Ascending aorta (tissue), 2 donors: ENCODE measurements at places on chromosomes 1 and 21. TPM values are rescaled to one million over a fixed set of nuclear protein-coding genes. Genes with fewer than 3 reads are reported as not detected.

GRCh38 chr1:69967245-69967766 lies 238.1 kb downstream of the LRRC40 start:
- no peak overlapping the region for H3K4me3 ChIP-seq
- H3K27ac ChIP-seq = no peak overlapping the region
- no peaks in the 10 kb centered on the region for H3K4me1 ChIP-seq

DNA sequence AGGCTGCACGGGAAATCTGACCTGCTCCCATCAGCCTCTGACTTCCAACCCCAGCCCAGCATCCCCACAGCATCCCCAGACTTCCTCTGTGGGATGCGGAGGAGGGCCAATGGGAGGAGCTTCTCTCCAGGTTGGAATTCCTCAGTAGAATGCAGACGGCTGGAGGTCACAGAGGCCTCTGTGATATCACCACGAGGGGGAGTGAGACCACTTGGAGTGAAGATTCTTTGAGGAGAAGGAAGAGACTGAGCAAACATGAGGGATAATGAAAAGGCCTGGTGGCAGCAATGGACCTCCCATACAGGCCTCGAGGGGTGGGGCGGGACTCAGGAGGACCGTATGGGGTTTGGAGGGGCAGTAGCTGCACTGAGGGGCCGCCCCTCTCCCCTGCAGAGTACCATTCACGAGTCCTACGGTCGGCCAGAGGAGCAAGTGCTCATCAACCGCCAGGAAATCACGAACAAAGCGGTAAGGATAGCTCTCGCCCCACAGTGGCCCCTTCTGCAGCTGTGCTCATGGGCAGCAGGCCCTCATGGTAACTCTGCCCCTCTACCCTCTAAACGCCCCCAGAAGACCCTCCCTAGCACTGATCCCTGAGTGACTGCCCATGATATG lies at the start of gene CATSPER4:
TSS of gene CATSPER4 (plus strand) at position 230 of the 615 bp plus-strand sequence. CDS start at position 256, 26 bp downstream.
- H3K36me3 ChIP-seq = peaks cover 2% of the 10 kb centered on the region
- no peak within 1 kb of the TSS for H3K4me3 ChIP-seq
- no peaks in the 10 kb centered on the region for H3K27me3 ChIP-seq
- no peaks in the 10 kb centered on the region for H3K4me1 ChIP-seq
- DNase-seq = no peak

GRCh38 chr21:16767201-16767600 lies 745.6 kb upstream of the CXADR start:
- no peaks in the 10 kb centered on the region for H3K36me3 ChIP-seq
- no peak for DNase-seq
- no peak overlapping the region for H3K4me3 ChIP-seq
- H3K4me1 ChIP-seq = no peaks in the 10 kb centered on the region

DNA sequence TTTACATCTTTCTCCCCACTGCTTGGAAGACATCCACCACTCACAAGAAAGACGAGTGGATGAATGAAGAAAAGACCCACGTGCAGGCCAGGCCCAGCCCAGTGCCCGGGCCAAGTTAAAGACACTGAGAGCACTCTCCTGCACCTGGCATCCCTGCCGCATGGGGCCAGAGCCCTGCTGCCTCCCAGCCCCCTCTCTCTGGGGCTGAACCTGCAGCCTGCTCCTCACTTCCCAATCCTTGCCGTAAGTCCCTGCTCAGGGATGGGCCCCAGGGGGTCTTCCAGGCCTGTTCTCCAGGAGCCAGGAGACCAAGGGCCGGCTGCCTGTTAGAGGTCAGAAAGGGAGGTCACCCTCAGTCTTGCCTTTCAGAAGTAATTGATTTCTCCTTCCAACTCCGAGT lies 168.5 kb upstream of the ZC3H12A start:
- H3K27me3 ChIP-seq = no peaks in the 10 kb centered on the region
- DNase-seq = no peak
- no peaks in the 10 kb centered on the region for H3K4me1 ChIP-seq
- no peak overlapping the region for H3K4me3 ChIP-seq
- no peak overlapping the region for H3K27ac ChIP-seq

The CHAF1B gene
- 0.43 TPM for total RNA-seq

The LCE3E gene
- not detected for total RNA-seq

DNA sequence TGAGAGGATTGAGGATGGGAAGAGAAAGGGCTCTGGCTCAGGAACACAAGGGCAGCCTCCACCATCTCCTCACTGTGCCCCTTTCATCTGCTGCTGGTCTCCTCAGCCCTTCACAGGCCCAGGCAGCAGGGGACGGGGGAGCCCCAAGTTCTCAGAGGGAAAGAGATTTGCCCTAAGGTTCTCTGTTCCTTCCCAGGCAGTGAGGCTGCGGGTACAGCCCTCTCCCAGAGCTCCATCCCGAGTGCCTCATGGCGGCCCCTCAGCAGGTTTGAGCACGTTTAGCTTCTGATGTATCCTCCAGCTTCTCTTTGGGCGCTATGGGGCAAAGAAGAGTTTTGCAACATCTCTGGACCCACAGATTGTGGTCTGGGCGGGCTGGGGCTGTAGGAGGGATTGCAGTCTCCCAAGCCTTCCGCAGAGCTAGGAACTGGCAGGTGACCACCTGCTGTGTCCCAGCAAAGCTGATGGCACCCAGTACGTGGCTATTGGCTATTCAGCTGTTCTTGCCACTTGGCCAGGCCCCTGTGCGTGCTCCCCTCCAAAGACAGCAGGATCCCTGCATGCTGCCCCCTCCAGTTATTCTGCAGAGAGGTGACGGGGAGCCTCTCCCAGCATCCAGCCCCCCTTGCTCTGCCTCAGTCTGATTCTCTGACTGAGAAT lies 10.1 kb downstream of the DISP3 start:
- H3K4me3 ChIP-seq = no peak overlapping the region
- H3K27ac ChIP-seq = no peak overlapping the region
- DNase-seq = no peak
- no peaks in the 10 kb centered on the region for H3K36me3 ChIP-seq
- H3K4me1 ChIP-seq = no peaks in the 10 kb centered on the region

- no peaks in the 10 kb centered on the region for H3K27me3 ChIP-seq
- no peak for DNase-seq
Measured at GRCh38 chr1:118202076-118202608, 17.1 kb upstream of the SPAG17 start.

- H3K4me3 ChIP-seq = no peak overlapping the region
- H3K27me3 ChIP-seq = no peaks in the 10 kb centered on the region
- H3K36me3 ChIP-seq = no peaks in the 10 kb centered on the region
Measured at GRCh38 chr1:82565146-82565545, 764.4 kb downstream of the ADGRL2 start.

The RAB7B gene
- not detected for total RNA-seq

DNA sequence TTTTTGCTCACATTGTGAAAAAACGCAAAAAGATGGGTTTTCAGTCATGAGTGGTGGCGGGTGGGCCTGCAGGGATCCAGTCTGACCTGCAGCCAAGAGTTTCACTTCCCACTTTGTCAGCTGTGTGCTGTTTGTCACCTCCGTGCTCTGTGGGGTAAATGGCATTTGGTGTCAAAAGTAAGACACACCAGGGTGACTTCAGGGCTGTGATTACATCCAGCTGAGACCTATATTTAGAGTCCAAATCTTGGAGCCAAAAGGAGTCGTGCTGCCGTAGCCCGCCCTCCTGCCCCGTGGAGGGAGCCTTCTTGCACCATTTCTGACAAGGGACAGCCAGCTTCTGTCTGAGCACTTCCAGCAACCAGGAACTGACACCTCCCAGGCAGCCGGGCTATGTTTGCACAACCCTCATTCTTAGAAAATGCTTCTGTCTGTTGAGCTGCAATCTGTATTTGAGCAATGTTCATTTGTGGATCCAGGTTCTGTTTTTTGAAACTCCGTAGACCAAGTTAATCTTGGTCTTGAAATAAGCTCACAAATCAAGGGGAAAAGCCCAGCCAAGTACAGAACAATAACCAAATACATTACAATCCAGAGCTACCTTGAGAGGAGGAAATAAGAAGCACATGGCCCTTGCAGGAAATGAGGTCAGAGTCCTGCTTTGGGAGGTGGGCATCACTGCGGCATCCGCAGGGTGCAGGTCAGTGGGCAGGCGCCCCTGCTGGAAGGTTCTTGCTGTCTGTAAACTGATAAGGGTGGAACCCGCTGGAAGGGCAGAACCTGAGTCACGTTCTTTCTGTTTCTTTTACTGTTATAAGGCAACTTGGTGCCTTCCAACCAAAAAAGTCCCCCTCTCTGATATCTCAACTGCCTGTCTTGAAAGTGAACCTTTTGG lies 14.4 kb downstream of the ABCG1 start:
- H3K27ac ChIP-seq = peak overlapping the region; percentile 71
- no peaks in the 10 kb centered on the region for H3K36me3 ChIP-seq
- DNase-seq = peak; percentile 87
- H3K4me1 ChIP-seq = peaks cover 17% of the 10 kb centered on the region

DNA sequence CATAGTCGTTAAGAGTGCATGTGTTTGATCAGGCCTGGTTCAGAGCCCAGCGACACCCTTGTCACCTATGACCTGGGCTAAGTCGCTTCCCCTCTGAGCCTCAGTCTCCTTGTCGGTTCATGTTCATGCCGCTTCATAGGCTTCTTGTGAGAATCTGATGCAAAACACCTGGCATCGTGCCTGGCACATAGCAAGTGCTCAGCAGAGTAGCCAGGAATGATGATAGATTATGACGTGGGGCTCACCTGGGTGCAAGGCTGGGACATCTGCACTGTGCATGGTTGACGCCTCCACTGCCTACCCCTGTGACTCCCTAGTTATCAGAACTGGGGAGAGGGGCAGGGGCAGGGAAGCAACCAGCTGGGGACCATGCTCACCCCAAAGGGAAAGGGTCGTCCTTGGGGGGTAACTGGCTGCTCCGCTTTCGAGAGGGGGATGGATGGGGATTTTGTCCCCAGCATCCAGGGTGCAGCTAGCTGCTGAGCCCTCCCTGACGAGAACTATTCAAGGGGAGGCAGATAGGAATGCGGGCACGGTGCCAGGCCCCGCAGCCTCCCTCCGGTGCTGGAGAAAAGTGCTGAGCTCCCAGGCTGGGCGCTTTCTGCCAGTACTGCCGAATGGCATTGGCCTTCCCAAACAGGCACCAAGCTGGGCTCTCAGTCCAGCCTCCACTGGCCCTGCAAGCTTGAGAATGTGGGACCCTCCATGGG lies 9.3 kb downstream of the EFHD2 start:
- no peaks in the 10 kb centered on the region for H3K27me3 ChIP-seq
- H3K36me3 ChIP-seq = no peaks in the 10 kb centered on the region
- DNase-seq = no peak
- H3K27ac ChIP-seq = no peak overlapping the region

The FBLIM1 gene
- total RNA-seq = 641 TPM

DNA sequence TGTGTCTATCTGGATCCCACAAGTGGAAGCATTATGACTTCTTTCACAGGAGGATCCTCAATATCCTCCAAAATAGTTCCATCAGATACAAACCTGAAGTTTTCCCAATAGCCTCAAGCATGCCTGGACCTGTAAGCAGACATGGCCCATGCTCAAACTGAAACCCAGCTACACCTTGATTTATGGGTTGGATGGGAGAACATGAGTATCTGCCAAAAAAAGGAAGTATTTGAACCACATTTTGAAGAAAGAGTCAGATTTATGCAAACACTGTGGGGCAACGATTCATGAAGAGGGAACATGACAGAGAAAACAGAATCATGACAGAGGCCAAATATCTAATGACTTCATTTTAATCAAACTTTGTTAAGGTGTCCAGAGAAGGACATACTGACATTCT lies 351.0 kb upstream of the NFIA start:
- no peak overlapping the region for H3K4me3 ChIP-seq
- no peaks in the 10 kb centered on the region for H3K4me1 ChIP-seq
- no peaks in the 10 kb centered on the region for H3K36me3 ChIP-seq
- H3K27me3 ChIP-seq = no peaks in the 10 kb centered on the region
- no peak overlapping the region for H3K27ac ChIP-seq

GRCh38 chr1:239926184-239926583 lies 165.5 kb upstream of the FMN2 start:
- H3K4me3 ChIP-seq = no peak overlapping the region
- DNase-seq = no peak
- no peak overlapping the region for H3K27ac ChIP-seq
- H3K27me3 ChIP-seq = no peaks in the 10 kb centered on the region

The CFHR1 gene
- total RNA-seq = 16.0 TPM

DNA sequence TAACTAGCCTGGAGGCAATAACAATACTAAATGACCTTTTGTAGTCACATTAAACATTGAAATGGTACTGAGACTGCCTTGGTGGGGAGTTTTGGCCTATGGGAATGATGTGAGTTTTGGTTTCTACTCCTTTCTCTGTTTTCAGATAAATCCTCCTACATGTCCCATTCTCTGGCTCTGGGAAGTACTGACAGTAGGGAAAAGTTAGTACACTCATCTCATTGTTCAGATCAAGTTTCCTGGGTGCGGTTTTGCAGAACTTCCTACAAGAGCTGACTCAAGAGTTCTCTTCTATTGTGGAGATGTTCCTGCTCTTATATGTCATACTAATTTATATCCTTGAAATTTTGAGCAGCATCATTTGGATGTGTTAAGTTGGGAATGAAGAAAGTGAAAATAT lies 74.2 kb upstream of the MACF1 start:
- H3K4me3 ChIP-seq = no peak overlapping the region
- H3K27me3 ChIP-seq = no peaks in the 10 kb centered on the region
- no peaks in the 10 kb centered on the region for H3K36me3 ChIP-seq
- peaks cover 4% of the 10 kb centered on the region for H3K4me1 ChIP-seq
- H3K27ac ChIP-seq = peak overlapping the region; percentile 59

The FAM151A gene
- total RNA-seq = not detected

The TNN gene
- total RNA-seq = 0.11 TPM

The KCNE2 gene
- total RNA-seq = not detected

- peaks cover 17% of the 10 kb centered on the region for H3K4me1 ChIP-seq
- H3K4me3 ChIP-seq = no peak overlapping the region
- no peaks in the 10 kb centered on the region for H3K36me3 ChIP-seq
- no peak overlapping the region for H3K27ac ChIP-seq
Measured at GRCh38 chr1:227944090-227944930, 3.4 kb downstream of the WNT9A start.

- DNase-seq = no peak
- H3K27me3 ChIP-seq = no peaks in the 10 kb centered on the region
- H3K4me1 ChIP-seq = peaks cover 25% of the 10 kb centered on the region
- no peak overlapping the region for H3K4me3 ChIP-seq
- no peaks in the 10 kb centered on the region for H3K36me3 ChIP-seq
- peak overlapping the region; percentile 70 for H3K27ac ChIP-seq
Measured at GRCh38 chr21:45347712-45348499, 57.1 kb upstream of the COL18A1 start.

DNA sequence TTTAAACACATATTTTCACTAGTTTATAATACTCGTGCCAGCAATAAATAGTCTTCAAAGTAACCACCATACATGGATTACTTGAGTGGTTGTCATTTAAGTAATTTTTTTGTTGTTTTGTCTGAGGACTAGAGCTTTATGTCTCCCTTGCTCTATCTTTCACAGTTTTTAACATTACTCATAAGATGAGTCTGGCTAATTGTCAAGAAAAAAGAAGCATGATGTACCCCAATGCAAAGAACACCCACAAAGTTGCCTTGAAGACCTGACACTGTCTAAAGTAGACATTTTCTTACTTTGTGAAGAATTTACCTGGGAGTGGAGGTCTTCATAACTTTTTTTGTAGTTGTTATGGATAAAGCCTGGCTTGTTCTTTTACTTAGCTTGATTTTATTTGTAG lies 210.4 kb upstream of the BRINP3 start:
- H3K27me3 ChIP-seq = no peaks in the 10 kb centered on the region
- no peaks in the 10 kb centered on the region for H3K36me3 ChIP-seq
- no peaks in the 10 kb centered on the region for H3K4me1 ChIP-seq
- H3K4me3 ChIP-seq = no peak overlapping the region
- no peak for DNase-seq
